Stimulated activated CD8-positive, alpha-beta memory T cell treated with anti-CD3 and anti-CD28 coated beads, Interleukin-15, amount 100 ng/mL, for 4 hours (primary cell): ENCODE measurements at places on chromosomes 12 and 14.

GRCh38 chr14:26636561-26636960 lies 38.7 kb upstream of the NOVA1 start:
- no peak for DNase-seq

DNA sequence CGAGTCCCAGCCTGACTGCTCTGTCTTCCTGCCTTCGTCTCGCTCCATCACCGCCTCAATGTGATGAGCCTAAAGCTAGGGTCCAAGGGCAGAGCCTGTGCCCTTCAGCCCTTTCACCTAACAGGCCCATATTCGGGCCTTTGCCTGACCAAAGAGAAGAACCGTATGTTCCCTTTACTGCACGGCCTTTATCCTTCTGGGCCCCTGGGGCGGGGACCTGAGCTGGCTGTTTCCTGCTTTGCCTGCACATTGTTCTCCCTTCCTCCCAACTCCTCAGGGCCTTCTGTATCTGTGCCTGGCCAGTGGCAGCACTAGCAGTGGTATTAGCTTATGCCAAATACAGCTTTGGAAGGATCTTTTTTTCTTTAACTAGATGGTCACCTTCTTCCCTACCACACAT lies 8.5 kb upstream of the MYL6B start:
- no peak for DNase-seq

- DNase-seq, result no peak
Measured at GRCh38 chr12:77724367-77724957, 106.2 kb upstream of the NAV3 start.

DNA sequence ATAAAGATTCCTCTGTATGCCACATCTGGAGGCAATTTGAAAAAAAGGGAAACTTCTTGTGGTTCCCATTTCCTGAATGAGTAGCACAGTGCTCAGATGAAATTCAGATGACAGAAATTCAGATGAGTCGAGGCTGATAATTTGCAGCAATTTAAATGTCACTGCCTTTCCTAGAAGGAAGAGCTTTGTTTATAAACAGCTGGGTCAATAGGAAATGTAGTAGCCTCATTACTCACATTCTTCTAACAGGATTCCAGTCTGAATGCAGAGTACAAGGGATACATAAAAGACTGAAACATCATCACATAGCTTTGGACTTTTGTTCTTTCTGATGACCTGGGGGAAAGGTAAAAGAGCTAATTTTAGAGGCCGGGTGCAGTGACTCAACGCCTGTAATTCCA lies 11.3 kb upstream of the DACT1 start:
- DNase-seq, result no peak

- DNase-seq, result no peak
Measured at GRCh38 chr14:57732463-57733285, 133.2 kb downstream of the SLC35F4 start.

- no peak for DNase-seq
Measured at GRCh38 chr12:122204167-122205052, 901 bp downstream of the B3GNT4 start.

DNA sequence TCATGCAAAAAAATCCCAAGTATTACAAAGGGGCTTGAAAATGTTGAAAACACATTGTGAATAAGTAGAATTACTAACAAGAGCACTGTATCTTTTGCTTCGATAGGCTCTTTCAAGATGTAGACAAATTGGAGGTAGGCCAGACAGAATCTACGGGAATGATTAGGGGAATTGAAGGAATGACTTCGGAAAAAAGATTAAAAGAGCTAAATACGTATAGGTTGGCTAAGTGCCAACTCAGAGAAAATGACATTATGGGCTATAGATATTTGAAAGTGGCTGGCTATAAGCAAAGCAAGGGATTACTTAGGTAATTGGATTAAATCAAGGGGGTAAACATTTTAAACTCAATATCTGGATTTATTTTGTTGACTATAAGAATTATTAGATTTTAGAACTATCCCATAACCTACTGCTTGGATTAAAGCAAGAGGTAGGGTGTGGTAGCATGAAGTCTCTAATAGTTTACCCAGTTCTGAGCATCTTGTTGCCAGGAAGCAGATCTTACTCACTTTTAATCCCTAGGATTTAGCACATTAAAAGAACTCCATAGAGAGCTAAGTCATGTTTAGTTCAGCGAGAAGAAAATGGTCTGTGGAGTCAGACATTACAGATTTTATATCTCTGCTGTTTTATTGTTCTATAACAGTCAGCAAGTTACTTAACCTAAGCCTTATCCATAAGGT lies 489.8 kb downstream of the DIO2 start:
- DNase-seq, result no peak

DNA sequence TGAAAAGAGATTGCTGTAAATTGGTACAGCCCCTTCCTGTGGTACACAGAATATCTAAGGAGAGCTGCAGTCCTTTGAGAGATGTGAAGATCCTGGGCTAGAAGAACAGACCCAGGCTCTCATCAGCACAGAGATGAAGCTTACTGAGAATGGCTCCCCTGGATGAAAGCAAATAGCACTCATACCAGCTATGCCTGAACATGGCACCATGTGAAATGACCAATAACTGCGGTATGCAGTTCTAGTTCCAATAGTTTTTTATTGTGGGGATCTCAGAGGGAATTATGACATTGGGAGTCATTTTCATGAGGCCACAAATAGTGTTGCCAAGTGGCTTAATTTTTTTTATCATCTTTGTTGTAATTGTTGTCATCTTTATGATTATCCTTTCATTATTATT lies 15.4 kb upstream of the TRHDE start:
- DNase-seq, result no peak

DNA sequence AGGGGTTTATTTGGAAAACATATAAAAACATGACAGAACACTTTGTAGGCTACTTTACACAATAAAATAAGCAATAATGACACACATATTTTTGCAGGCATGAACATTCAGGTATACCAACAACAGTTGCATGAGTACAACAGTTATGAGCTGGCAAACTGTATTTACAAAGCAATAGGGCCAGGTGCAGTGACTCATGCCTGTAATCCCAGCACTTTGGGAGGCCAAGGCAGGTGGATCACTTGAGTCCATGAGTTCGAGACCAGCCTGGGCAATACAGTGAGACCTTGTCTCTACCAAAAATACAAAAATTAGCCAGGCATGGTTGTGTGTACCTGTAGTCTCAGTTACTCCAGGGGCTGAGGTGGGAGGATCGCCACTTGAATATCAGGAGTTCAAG lies 101.1 kb downstream of the BMP4 start:
- no peak for DNase-seq

- DNase-seq, result peak; percentile 20
Measured at GRCh38 chr12:104137001-104137901, 759 bp downstream of the NFYB start.

DNA sequence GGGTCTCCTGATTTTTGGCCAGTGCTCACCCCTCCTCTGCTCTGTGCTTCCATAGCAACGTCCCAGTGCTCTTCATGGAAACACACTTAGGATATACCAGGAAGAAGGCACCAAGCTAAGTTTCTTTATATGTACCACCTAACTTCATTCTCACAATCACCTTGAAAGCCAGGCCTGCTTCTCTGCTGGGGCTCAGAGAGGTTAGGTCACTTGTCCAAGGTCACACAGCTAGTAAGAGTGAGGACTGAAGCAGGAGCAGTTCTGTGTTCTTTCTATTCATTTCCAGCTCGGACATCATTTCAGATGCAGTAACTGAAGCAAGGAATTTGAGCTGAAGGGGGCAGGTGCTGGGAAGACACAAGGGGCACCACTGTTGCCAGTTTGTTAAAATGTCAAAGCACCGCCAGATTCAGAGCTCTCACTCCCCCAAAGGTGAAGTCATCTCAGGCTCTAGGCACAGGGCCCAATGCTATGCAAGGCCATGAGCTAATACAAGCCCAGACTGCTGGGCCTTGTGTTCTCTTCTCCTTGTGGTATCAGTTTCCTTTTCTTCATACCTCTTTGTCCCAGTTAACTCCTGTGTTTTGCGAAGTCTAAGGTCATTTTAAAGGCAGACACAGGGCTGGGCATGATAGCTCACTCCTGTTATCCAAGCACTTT lies 19.7 kb upstream of the YY1 start:
- no peak for DNase-seq

DNA sequence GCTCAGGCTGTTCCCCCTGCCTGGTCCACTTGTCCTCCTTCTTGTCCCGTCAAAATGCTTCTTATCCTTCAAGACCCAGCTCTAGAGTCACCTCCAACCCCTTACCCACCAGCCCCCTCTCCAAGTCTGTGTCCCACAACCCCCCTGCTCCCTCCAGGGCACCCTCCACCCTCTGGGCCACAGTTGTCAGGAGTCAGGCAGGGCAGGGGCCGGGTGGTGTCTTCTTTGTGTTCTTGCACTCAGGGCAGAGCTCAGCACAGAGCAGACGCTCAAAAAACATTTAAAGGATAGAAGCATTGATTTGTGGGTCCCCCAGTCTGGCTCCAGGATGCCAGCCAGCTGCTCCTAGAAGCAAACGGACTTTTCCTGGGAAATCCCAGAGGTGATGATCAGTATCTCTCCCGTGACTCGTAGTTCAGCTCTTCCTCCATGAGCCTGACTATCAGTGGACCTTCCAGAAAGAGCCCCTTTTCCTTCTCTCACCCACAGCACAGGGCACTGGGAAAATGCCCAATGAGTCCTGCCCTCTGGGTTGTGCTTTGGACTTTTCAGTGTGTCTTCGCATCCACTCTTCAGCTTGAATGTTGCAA lies 17.2 kb upstream of the BDKRB1 start:
- no peak for DNase-seq

DNA sequence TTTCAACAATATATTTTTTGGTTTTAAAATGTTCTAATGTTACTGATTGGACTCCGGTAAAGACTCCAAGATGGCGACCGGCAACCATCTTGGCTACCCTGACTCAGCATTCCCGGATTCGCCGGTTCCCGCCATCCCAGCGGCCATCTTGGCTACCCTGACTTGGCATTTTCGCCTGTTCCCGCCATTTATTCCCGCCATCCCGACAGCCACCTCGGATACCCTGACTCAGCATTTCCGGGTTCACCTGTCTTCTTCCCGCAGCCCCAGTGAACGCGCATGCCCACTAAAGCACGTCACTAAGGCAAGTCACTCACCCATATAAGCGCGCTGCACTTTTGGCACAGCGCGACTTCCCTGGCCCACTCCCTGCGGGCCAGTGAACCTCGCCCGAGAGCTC lies 9.0 kb upstream of the LRFN5 start:
- no peak for DNase-seq

DNA sequence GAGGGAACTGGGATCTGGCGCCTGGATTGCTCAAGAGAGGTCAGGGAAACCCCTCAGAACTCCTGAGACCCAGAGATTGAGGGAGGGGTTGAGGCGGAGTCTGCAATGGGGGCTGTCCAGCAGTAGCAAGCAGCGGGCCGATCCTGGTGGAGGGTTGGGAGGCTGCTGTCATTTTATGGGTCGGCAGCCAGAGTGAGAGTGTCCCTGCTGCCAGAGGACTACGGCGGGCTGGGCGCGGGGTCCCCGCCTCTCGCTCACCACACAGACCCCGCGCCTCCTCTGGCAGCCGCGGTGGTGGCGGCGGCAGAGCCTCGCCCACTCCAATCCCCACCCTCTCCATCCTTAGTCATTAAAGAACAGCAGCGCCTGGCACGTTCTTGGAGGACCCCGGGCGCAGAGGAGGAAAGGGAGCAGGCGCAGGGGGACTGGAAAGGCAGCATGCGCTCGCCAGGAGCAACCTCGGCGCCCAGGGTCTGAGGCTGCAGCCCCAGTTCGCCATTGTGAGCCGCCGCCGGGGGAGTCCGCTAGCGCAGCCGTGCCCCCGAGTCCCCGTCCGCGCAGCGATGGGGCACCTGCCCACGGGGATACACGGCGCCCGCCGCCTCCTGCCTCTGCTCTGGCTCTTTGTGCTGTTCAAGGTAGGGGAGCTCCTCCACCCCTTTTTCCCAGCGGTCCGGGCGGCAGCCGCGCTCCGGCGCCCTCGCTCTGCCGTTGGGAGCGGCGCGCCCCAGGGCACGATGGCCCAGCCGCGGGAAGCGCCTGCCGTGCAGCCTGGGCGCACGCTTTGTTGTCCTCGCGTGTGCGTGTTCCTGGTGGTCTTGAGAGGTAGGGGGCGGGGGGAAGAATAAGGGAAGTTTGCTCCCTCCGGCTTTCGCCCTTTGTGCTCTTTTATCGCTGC lies at the start of gene PTPRO:
Gene PTPRO (plus strand): TSS at position 345 of the 898 bp plus-strand sequence.
- DNase-seq, result no peak

DNA sequence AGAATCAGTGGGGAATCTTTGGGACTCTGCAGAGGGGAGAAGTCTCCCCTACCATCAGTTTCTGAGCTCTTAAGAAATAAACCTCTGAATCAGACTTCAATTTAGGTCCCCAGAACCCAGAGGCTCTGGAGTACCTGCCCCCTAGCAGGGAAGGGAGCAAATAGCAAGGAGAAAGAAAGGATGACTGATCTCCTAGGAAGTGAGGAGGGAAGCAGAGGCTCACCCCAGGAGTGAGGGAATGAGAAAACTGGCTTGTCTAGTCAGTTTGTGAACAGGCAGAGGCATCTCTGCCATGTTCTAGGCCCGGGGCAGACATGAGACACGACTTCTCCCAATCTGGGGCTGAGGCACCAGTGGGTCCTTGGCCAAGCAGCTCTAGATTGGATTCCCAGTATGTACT lies 24.3 kb upstream of the SMUG1 start:
- DNase-seq, result no peak

DNA sequence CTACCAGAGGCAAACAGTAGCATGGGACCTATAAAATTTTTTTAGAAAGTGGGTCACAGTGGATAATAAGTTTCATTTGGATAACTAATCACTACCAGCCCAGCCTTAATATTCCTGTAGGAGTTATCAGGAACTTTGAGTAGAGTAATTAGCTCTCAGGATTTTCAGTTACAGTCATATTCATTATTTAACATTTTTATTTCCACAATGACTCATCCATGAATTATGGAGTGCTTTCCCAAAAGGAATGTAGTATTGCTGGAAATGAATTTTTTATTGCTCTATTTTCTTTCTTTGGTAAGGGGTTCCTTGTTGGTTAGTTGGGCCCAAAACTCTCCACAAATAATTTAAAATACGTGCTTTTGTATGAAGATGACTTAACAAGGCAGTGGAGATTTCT lies 53.7 kb downstream of the ERC1 start:
- no peak for DNase-seq

GRCh38 chr14:78633752-78634151 lies 463.6 kb downstream of the NRXN3 start:
- no peak for DNase-seq

DNA sequence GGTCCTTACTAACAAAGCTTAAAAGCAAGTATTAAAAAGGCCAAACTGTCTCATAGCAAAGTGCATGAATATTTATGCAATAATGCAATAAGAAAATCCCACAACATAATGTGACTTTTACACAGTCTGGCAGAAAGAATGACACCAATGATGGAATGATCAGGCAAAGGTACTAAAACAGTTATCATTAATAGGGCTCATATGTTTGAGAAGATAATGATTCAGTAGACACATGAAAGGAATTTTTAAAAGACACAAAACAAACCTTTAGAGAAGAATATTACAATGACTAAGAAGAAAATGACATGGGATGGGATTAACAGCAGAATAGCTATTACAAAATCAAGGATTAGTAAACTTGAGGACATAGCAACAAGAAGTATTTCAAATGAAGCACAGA lies 1411.2 kb upstream of the TMEM132C start:
- no peak for DNase-seq

DNA sequence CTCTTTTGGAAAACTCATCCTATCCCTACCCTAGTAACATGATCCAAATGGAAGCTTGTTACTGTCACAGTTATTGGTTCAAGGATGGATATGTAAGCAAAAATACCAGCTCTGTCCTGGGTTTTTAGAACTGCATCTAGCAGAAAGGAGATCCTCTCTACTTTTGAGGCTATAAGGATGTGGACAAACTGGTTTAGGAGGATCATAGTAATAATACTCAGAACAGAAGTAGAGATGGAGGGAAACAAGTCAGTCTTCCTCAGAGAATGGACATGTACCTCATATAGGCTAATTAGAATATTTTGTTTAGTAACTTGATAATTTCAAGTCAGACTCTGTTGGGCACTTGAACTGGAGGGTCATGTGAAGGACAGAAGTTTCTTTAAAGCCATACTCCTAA lies 26.6 kb downstream of the FUT8 start:
- no peak for DNase-seq
